Hematopoietic multipotent progenitor cell treated with erythropoietin and hydrocortisone succinate and interleukin-3 and kit ligand, for 15 days (in vitro differentiated cells): ENCODE measurements at places on chromosomes 4 and X.

- no peak for DNase-seq
These were observed 13.3 kb downstream of the MPP1 start for GRCh38 chrX:154791939-154792338.

GRCh38 chrX:71198066-71198465 lies 25.0 kb upstream of the GJB1 start:
- no peak for DNase-seq

- DNase-seq, result peak; percentile 36
These were observed 763 bp downstream of the PYURF start for GRCh38 chr4:88522702-88523324.

DNA sequence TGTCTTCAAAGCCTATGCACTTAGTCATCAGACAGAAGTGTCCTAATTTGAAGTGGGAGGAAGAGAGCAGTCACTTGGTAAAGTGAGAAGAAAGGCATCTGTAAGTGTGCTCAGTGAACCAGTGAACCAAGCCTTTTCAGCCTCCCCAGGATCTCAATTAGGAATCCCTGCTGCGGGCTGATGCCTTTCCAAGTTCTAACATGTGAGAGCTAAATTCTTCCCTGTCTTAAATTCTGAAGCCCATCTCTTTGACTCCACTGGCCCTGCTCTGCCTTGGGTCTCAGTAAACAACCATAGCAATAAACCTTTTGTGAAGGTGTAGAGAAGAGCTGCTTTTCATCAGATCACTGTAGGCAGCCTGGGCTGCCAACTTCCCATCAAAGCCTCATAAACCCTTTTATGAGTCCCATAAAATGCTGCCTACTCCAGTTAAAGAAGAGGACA lies 701.2 kb upstream of the LCORL start:
- no peak for DNase-seq

GRCh38 chrX:38365954-38366353 lies 13.6 kb downstream of the OTC start:
- no peak for DNase-seq

DNA sequence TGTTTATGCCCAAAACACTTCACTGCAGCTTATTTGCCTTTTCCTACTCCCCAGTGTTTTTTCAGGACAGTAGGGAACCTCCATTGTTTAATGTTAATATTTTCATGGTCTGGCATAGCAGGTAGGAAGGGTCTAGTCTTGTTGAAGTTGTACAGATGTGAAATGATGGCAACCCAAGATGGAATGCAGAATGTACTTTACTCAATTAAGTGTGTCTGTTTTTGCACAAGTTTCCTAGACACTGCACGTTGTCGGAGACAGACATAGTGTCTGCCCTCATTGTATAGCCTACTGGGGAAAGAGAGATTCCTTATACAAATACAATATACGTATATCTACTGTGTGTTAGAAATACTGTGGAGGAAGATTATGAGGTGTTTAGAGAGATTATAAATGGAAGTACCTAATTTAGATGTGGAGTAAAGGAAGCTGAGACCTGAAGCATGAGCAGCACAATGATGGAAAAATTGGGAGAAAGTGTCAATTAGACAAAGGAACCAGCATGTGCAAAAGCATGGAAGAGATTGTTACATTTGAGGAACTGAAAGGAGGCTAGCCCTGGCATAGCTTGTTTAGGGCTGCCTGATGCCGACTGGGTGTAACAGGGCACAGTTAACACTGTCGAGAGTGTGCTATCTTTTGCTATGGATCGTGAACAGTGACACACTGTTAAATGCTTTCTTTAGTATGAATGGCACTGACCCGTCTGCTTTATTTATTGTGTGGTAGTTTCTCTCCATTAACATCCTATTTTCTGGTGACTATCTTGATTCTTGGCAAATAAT lies 18.4 kb downstream of the CPEB2 start:
- no peak for DNase-seq

- peak; percentile 54 for DNase-seq
These were observed 4.8 kb downstream of the SH3BP2 start for GRCh38 chr4:2797545-2798305.

- DNase-seq, result no peak
These were observed 218.0 kb downstream of the PRDM5 start for GRCh38 chr4:120704538-120704937.

DNA sequence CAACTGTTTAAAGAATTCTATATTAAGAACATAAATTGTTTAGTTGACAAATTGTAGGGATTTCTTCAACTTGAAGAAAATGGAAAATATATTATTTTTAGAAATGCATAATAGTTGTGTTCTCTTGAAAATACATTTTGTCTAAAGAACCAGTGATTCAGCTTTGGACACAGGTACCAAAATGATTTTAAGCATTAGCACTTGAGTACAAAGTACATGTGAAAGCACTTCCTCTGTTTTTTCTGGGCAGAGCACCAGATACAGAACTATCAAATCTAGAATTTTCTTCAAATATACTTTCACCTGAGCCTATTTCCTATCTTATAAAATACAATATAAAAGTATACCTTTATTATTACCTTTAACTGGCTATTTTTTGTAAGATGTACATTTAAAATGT lies 539.8 kb downstream of the ADGRL3 start:
- DNase-seq, result no peak

GRCh38 chrX:55451626-55451989 lies 319 bp upstream of the MAGEH1 start:
- DNase-seq, result no peak

GRCh38 chrX:74814681-74815080 lies 110.6 kb downstream of the NEXMIF start:
- no peak for DNase-seq

DNA sequence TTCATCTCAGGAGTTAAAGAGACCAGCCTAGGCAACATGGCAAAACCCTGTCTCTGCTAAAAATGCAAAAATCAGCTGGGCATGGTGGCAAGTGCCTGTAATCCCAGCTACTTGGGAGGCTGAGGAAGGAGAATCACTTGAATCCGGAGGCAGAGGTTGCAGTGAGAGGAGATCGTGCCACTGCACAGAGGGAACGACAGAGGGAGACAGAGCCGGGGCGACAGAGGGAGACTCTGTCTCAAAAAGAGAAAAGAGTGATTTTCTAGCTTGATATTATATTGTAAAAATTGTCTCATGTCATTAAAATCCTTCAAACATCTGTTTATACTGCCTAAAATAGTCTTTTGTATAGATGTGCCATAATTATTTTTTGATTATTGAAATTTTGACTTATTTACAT lies 225.4 kb upstream of the AGA start:
- DNase-seq, result no peak

DNA sequence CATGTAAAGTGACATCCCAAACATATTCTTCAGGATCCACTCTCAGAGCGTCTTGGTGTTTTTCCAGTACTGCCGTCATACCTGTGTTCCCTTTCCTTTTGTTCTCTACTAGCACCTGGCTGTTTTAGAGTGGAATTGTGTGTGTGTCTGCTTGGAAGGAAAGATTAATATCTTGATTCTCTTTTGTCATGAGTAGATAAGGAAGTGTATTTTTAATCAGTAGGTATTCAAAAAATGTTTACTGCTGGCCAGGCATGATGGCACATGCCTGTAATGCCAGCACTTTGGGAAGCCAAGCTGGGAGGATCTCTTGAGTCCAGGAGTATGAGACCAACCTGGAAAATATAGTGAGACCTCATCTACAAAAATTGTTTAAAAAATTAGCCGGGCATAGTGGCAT lies 198.8 kb downstream of the CBR4 start:
- DNase-seq, result no peak

DNA sequence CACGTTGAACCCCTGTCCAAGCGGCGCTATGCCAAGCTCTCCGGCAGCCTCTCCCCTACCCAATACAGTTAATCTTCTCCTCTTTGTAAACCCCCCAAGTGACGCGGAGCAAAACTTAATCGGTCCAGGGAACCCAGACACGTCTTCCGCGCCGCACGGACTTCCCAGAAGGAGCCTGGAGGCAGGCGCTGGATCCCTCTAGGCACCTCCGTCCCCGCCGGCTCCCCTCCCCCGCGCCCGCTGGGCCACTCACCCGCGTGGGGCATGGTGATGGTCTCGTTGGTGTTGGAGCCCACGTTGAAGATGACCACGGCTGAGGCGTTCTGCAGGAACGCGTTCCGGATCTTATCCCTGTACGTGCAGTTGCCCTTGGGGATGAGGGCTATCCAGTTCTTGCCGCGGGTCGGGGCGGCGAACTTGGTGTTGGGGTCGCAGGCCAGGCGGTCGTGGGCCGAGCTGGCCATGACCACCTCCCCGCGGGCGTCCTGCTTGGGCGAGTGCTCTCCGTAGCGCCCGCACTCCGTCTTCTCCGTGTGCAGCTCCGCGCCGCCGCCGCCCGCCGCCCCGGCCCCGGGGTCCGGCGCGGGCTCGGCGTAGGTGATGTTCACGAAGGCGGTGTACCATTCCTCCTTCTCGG lies 1.1 kb downstream of the RNF150 start:
- DNase-seq, result no peak

GRCh38 chr4:143353797-143354196 lies 17.1 kb downstream of the GAB1 start:
- DNase-seq, result peak; percentile 6

GRCh38 chr4:170425521-170426143 lies 335.9 kb upstream of the AADAT start:
- no peak for DNase-seq

- DNase-seq, result no peak
These were observed 45.7 kb downstream of the ING2 start for GRCh38 chr4:183550345-183551093.

GRCh38 chrX:153411255-153411987 lies at the start of gene ZFP92:
TSS of gene ZFP92 (plus strand) at chrX:153411472. CDS start at chrX:153418323, 6,851 bp downstream.
- no peak for DNase-seq

DNA sequence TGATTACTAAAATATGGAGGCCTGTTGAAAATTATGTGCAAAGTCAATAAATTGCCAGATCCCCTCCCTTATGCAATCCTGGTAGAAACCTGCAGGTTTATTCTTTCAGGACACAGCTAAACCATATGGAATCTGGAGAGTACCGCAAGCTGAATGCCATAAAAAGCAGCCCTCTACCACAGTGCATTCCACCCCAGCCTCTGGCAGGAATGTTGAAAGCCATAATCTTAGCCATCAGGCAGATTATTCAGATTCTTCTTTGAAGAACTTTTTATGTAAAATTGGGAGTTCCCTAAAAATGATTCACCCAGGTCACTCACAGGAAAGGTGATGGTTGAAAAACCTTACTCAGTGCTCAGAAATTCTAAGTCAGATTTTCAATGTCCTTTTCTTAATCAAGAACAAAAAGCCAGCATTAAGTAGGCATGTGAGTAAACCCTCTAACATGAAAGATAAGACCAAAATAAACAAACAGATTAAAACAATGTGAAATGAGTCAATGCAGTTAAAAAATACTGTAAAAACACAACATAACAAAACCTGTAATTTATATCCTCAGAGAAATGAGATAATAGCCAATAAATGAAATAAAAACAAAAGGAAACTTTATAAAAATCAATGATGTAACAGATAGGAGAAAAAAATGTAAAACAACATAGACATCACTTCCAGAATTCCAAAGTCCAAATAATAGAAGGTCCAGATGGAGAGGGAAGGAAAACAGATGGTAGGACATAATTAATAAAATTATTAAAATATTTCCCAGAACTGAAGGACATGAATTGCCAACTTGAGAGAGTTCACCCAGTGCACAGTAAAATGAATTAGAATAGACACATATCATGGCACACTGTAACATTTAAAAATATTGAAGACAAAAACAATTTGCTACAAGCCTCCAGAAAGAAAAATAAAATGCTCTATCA lies 226.9 kb downstream of the FSTL5 start:
- DNase-seq, result no peak

- no peak for DNase-seq
These were observed 1.1 kb downstream of the PJA1 start for GRCh38 chrX:69163936-69164741.

DNA sequence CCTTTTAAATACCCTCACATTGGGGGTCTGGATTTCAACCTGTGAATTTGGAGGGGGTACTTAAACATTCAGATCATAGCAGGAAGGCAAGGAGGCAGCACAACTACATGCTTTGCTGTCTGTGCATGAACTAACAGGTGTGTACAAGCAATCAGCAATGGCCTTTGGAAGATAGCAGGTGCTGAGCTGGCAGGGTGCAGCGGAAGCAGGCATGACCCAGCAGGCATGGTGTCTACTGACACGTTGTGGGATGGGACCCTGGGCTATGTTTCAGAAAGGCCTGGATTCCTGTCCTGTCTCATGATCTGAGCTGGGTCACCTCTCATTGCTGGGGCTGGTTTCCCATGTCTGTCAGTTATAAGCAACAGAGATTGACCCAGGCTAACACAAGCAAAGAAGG lies 13.9 kb downstream of the PPP2R2C start:
- no peak for DNase-seq

GRCh38 chr4:152269448-152270191 lies 266.3 kb downstream of the FBXW7 start:
- no peak for DNase-seq
